ENCODE measurements at places on chromosomes 1 and 21.
A peak's percentile ranks its signal among the peaks of the same experiment; 100 is the strongest.

DNA sequence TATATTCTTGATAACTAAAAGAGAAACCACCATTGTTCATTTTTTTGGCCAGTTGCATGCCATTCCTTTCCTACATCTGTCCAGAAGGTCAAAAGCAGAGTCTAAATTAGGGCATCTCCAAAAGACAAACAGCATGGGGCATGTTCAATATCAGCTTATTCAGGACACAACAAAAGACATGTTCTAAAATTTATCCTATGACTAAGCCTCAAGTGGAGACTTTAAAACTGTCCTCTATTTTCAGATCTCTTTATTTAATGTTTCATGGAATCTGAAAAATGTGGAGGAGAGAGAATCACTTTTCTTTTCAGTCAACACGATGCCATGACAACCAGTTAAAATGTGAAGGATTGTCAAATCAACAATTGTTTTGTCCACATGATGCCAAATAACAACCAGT is 303.4 kb upstream of the PRMT6 start:
- DNase-seq = no peak

- no peak for DNase-seq
These were observed 32.1 kb downstream of the SH3BP5L start for GRCh38 chr1:248793592-248793991.

DNA sequence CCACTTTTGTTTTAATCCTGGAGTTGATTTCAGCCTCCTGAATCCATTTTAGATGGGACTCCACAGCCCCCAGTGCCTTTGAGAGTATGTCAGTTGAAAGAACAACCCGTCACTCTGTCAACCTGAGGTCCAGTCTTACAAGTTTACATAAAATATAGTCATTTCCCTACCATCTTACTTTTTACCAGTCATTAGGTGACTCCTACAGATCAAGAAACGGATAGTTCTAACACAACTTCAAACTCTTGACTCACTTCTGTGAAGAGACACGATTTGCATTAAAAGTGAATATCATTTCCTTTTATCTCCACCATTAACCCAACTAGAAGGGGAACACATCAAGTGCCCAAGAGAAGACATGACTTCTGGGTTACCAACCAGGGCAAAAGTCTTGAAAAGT is 147.1 kb downstream of the NTPCR start:
- no peak for DNase-seq

DNA sequence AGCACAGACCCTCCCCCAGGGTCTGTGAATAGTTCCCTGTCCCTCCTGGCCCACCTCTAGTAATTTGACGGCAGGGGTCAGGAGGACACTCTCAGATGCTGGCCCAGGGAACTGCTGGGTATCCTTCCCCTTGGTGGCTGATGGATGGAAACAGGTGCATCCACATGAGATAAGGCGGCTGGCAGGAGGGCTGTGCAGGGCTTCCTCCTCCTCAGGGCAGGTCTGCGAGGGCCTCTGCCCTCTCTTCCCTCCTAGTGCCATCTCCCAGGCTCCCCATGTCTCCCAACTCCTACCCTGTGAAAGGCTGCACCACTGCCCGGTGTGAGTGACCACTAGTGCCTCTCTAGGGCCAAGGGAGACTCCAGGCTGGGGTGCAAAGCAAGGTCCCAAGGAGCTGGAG is 123.9 kb downstream of the GLIS1 start:
- DNase-seq = no peak

GRCh38 chr1:211788626-211789025 is 41.9 kb downstream of the LPGAT1 start:
- no peak for DNase-seq

DNA sequence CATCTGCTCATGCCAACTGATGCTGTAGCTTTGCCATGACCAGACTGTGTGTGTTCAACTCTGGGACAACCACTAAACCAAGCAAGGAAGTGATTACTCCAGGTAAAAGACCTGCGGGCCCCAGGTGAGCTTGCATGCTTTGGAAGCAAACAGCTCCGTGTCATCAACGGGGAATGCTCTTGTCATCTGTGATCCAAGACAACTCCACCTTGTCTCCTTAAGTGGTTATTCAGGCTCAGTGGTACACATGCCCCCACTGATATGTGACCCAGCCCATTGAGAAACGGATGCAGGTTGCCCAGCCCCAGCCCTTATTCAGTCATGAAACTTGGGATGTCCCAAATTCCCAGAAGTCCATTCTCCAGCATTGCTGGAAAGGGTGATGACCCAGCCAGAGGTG is 89.0 kb downstream of the TIAM1 start:
- DNase-seq = no peak

- DNase-seq = no peak
These were observed 31.4 kb downstream of the CAMK1G start for GRCh38 chr1:209614906-209615305.

DNA sequence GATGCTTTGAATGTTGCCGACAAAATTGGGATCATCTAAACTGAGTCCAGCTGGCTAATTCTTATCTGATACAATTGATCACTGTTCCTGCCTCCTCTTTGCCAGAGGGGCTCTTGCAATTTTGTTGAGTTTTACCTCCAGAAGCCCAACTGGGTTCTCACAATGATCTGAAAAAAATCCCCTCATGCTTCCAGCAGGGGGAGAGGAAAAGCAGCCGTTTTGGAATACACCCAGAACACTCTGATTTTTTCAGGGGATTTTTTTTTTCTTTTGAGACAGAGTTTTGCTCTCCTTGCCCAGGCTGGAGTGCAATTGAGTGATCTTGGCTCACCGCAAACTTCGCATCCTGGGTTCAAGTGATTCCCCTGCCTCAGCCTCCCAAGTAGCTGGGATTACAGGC is 13.9 kb upstream of the RERE start:
- no peak for DNase-seq

- no peak for DNase-seq
These were observed 11.9 kb downstream of the MX2 start for GRCh38 chr21:41373763-41374162.

DNA sequence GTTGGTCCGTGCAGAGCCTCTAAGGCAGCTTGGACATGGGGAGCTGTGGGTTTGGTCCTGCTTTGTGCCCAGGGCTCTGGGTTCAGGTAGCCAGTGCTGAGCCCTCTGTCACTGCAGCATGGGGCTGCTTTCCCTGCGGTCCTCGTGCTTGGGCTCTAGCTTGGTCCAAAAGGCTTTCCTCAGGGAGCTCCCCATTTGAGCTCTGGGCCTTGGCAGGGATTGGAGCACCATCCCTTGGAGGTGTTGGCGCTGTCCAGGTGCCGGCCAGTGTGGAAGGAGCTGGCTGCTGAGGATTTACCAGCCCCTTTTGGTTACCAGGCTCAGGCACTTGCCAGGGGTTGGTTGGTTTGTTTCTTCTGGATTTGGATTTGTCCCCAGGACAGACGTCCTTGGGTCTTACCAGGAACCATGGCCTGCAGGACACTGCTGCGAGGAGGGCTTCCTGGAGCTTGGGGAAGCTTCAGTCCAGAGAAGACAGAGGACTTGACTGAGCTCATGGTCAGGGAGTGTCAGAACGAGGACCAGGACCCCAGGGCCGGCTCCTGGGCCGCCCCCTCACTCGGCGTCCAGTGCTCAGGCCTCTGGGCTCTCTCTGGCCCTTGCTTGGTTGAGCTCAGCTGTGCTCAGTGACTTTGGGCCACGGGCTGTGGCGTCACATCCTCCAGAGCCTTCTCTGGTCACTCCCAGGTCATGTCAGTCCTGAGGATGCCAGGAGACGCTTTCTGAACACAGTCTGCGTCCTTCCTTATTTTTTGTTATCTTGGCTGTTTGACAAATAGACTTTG is 224.7 kb downstream of the CAMTA1 start:
- DNase-seq = no peak

DNA sequence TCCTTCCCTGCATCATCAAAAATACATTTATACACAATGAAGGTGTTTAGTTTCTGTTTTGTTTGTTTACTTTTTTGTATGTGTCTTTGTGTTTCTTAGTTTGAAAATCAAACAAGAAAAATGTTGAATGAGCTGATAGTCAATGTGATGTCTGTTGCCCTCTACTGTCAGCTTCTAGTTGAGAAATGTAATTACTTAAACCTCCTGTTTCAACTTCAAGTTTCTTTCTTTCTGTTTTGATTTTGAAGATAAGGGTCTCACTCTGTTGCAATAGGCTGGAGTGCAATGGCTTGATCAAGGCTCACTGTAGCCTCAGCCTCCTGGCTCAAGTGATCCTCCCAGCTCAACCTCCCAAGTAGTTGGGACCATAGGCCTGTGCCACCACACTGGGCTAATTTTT is 37.5 kb downstream of the SPTA1 start:
- DNase-seq = no peak

DNA sequence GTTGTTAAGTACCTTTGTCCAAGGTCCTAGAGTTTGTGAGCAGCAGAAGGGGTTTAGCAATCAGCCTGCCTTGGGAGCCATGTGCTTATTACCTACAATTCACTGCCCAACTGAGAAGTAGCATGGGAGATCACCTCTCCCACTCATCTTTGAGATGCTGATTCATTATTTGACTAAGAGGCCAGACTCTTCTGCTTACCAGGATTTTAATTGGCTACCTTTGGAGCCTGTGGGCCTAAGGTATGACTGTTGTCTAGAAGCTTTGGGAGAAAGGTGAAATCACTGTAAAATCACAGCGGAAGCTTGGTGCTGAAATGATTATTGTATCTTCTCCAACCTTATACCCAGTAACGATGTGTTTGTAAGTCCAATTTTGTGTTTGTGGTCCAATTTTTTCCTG is 213.4 kb downstream of the ST6GALNAC3 start:
- no peak for DNase-seq

GRCh38 chr1:240337781-240338180 is 246.1 kb downstream of the FMN2 start:
- DNase-seq = no peak

- no peak for DNase-seq
These were observed 55.7 kb upstream of the KCNE2 start for GRCh38 chr21:34307991-34308532.

DNA sequence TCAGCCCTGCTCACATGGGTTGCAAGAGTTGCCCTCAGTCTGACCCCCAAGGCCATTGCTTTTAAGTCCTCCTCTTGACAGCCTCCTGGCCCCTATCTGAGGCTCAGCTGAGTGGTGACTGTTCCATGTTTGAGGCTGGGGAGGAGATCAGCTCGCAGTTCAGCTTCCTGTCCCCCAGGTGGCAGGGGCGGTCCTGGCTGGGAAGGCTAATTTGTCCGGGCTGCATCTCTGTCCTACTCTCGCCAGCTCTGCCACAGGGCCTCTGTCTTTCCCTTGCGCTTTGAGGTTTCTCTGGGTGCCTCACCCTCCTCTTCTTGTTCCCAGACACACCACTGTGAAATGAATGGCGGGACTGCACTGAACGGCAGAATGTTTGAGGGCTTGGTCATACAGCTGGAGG is 157.3 kb downstream of the KCNJ6 start:
- DNase-seq = peak; percentile 10

- no peak for DNase-seq
These were observed 35.3 kb upstream of the ACTL8 start for GRCh38 chr1:17719874-17720273.

DNA sequence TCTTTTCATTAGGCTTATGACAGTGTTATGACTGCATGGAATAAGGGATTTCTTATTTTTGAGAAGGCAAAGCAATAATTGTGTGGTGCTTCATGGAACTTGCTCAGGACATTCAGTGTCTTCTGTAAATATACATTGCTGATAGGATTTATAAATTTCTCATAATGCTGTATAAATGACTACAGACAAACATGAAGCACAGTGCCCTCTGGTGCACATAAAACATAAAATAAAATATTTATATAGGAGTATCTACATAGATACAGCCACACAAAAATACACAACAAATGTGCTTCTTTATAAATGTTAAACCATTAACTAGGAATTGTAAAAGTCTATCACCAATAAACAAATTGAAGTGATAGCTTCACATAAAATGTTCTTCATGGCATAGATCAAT is 24.1 kb downstream of the BRINP3 start:
- no peak for DNase-seq

DNA sequence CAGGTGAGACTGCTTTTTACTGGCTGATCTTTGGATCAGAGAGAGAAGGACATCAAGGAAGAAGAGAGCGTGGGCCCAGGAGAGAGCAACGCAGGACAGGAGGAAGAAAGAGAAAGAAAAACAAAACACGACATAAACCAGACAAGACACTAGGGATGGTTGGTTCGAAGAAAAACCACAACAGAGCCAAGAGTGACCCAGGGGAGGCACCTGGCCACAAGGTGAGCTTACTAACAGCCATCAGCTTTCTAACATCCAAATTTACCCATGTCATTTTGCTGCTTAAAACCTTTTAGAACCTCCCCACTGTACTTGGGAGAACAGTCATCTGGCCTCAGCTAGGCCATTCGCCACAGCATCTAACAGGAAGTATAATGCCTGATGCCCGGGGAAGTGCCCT is 57.8 kb downstream of the ARHGEF11 start:
- DNase-seq = no peak

- DNase-seq = no peak
These were observed 2.7 kb downstream of the PRDM15 start for GRCh38 chr21:41876396-41876795.

- no peak for DNase-seq
These were observed 357.8 kb downstream of the SIPA1L2 start for GRCh38 chr1:232271991-232272589.

GRCh38 chr21:42377211-42377950 is 11.0 kb upstream of the TFF1 start:
- no peak for DNase-seq

DNA sequence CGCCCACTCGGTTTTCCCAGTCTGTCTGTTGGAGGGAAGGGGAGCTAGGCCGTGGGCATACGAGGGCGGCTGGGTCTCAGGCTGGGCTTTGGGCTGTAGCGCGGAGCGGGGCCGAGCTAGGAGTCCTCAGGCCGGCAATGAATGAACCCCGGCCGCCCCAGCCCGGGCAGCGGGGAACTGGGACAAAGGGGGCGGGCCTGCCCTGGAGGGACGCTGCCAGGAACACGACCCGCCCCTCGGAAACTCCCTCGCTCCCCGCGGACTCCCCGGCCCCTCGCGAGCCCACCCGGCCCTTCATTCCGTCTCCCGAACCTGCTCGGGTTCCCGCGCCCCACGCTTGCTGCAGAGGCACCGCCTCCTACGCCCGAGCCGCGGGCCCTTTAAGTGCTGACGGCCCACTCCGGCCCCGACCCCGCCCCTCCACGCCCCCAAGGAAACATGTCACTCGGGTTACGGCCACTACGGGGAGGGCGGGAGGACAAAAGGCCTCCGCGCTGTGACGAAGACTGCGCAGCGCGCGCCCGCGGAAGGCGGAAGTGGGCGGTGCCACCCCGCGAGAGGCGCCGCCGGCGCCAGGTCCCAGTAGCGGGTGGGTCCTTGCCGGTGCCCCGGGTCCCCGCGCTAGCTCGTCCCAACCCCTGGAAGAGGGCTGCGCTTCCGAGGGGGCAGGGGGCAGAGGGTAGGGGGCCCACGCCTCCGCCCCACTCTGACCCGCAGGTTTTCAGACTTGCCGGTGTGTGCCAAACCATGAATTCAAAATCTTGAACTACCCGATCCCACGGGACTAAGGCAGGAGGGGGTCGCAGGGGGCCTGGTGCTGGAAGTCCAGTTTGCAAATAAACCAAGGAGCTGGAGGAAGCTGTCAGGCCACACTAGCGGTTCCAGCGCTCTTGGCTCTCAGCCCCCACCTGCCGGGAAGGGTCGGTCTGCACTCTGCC is at the start of gene GALE:
GALE (minus strand) TSS at position 355 of the 938 bp plus-strand sequence. CDS start 1,747 bp downstream, outside the sequence.
- DNase-seq = peak; percentile 89

DNA sequence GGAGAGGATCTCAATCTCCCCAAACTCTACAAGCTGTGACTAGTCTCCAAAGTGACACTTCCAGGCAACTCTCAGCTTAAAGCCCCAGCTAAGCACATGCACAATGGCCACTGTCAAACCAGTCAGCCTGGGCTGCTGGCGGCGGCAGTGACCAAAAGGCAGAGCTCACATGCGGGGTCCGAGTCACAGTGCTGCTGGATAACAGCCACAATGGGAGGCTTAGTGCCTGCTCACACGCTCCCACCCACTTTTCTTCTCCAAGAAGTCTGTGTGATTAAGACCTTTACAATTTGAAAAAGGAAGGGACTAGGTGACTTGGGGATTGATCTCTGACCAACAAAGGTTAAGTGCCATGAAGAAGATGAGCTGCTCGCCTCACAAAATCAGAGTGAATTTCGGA is 16.8 kb downstream of the RIPK4 start:
- no peak for DNase-seq

Measured in right renal pelvis (tissue), 4 donors.